ENCODE measurements at places on chromosomes 2 and 18.

DNA sequence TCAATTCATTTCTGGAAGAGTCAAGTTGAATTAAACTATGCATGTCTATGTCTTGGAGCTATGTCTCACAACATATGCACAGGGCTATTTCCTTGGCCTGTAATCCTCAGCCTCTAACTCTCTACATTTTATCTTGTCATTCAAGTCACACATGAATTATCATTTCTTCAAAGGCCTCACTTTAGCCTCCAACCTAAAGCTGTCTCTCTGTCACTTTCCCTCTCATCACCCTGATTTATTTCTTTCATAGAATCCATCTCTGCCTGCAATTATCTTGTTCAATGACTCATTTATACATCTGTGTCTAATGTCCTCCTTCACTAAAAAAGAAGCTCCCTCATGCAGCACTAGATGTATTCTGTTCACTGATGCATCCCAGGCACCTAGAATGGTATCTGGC lies 614.2 kb upstream of the REG3G start:
- DNase-seq: no peak

DNA sequence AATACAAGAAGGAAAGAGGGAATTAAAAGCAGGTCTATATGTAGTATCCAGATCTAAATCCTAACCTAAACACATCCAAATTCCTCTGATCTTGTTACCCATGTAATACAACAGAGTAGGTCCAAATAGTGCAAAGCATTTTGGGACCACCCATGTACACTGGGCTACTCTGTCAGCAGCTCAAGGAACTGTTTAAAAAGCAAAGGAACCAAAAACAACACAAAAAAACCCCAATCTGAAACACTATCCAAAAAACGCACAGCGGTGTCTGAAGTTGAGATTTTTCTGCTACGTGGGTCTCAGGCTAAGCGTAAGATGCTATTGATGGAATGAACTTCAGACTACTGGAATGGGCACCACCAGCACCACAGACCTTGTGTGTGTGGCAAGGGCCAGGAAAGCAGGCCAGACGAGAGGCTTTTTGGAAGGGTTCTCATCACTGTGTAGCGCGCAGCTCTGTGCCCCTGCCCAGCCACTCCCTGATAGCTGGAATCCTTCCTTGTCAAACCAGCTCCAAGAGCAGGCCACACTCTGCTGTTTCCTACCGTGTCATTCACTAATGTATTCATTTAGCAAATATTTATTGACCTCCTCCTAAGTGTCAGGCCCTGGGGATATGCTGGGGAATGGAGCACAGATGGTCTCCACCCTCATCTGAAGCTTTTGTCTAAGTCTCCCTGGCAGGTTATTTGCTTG lies 101.4 kb downstream of the COLEC12 start:
- no peak for DNase-seq

- no peak for DNase-seq
Measured at GRCh38 chr2:230205034-230205433, 14.8 kb downstream of the SP110 start.

GRCh38 chr18:49613141-49613640 lies 51.3 kb downstream of the LIPG start:
- DNase-seq: no peak

- no peak for DNase-seq
Measured at GRCh38 chr2:65722028-65722778, 289.8 kb upstream of the SPRED2 start.

GRCh38 chr2:54438271-54438670 lies 17.9 kb upstream of the SPTBN1 start:
- DNase-seq: no peak

DNA sequence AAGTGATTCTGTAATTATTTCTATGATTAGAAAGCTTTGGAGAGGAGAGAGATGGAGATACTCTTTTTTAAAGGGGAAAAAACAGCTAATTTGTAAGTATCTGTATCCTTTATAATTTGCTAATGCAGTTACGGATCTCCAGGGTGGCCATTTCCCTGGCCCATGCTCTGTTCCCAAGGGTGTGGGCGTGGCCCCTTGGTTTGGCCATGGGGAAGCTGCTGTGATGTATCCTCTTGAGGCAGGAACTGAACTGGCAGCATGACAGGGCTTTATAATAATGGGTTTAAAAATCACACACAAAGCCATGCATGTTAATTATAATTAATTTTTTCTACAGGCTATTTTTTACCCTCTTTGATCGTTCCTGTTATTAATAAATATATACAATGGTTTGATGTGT lies 27.0 kb downstream of the TRAPPC12 start:
- DNase-seq: no peak
